ENCODE measurements at places on chromosomes 3 and 15.

GRCh38 chr15:63677778-63678177, 80.6 kb downstream of the FBXL22 start:
- no peak for DNase-seq

- DNase-seq = no peak
Measured at GRCh38 chr3:90015688-90016356, 908.4 kb downstream of the EPHA3 start.

DNA sequence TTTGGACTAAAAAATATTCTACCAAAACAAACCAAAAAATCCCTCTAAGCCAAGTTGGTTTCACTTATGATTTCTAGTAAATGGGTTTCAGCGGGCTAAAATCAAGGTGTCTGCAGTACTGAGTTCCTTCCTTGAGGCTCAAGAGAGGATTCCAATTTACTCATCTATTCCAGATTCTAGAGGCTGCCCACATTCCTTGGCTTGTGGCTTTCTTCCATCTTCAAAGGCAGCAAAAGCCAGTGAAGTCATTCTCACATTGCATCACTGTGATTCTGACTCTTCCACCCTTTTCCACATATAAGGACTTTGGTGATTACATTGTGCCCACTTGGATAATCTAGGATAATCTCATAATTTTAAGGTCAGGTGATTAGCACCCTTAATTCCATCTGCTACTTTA, 48.1 kb downstream of the DPPA2 start:
- no peak for DNase-seq

GRCh38 chr3:43641306-43642114, 19.7 kb upstream of the ANO10 start:
- DNase-seq = no peak

DNA sequence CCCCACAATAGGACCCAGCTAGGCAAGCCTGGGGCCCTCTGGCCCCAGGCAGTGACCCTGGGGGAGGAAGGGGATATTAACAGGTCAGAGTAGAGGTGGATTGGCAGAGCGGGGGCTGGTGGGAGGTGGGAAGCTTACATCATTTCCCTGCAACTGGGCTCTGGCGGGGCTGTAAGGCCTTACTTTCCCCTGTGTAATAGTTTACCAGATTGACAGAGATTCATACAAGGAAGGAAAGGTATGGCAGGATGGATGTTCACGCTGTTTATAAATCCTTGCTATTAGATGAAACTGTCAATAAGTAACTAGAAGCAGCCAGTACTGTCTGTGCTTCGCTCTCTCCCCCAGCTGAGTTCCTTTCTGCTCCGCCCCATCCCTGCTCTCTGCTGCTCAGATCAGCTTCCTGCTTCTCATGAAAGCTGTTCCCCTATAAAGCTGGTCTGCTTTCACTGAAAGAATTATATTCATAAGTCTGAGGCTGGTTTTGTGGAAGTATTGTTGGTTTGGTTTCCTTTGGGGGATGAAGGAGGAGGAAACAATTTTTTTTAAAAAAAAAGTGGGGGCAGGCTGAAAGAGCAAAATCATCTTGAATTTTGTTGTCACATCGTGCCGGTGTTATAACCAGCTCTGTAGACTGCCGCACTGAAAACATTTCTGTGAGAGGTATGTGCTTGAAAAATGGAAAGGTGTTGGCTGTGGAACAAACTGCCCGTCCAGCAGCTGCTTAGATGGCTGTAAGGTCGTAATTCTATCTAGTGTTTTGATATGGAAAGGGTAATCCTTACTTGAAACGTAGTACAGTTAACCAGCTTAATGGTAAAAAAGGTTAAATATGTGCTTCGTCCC, 76.4 kb downstream of the BBX start:
- DNase-seq = peak; percentile 51

GRCh38 chr3:114841515-114841914, 305.6 kb downstream of the ZBTB20 start:
- DNase-seq = no peak

DNA sequence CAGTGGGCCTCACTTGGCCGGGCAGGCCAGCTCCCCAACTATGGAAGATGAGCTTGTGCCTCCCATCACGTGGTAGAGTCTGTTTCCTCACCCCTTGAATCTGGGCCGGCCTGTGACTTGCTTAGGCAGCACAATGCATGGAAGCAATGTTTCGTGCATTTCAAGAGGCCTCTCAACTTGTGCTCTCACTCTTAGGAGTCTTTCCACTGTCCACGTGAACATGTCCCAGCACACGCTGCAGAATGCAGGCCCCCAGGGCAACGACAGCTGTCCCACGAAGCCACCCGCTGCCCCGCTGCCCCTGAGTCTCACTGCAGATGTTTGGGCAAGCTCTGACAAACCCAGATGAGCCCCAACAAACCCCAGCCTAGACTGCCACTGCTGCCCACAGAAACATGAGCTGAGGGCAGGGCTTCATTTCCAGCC, 27.2 kb upstream of the SLC41A3 start:
- DNase-seq = no peak

DNA sequence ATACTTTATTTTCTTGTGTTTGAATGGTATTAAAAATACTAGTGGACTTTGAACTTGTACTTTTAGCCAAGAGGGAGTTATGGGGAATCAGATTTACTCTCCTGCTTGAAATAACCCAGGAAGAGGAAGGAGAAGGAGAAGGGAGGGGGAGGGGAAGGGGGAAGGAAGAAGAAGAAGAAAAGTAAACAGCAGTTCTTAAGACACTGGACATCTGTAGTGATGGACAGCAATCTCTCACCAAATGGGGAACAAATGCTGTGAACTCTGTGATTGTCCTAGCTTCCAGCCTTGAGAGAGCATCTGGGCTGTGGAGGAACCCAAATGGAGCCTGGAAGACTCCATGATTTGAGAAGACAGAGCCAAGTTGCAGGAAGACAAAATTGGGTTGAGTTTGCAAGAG, 52.0 kb downstream of the VPS8 start:
- DNase-seq = no peak

DNA sequence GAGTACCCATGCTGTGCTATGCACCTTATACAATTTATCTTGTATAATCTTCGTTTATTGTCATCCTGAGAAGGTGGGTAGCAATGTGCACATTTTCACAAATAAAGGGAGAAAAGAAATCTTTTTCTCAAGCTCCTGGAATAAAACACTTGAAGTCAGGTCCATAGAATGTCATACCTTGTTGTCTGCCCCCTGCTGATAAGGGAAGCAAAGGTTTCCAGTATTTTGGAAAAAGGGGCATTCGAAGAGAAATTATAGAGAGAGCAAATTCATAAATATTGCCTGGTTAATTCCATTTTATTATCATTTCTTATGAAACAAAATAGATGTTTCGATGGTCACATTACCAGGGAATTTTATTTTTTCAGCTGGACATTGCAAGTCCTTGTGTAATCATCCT, 277.8 kb downstream of the RAP2B start:
- no peak for DNase-seq

DNA sequence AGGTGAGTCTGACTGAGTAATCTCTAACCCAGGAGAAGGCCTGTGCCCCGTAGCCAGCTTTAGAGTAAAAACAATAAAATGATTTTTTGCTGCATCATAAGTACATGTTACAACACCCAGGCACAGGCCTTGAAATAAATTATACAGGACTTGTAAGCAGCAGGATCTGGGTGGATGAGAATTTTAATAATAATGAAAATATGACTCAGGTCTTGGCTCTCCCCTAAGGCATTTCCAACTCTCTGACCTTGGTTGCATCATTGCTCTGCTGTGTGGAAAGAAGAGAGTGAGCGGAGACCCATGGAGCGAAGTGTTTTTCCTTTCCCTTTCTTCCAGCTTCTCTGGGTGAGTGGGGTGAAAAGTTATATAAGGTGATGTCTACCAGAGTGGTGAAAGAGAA, 44.6 kb downstream of the EOMES start:
- DNase-seq = no peak

- DNase-seq = no peak
Measured at GRCh38 chr3:64687781-64688604, at the start of gene ADAMTS9. TSS of gene ADAMTS9 (minus strand) at chr3:64688000. CDS start at chr3:64687657, 343 bp downstream.

- DNase-seq = no peak
Measured at GRCh38 chr3:168956076-168956475, 707.4 kb downstream of the MECOM start.

DNA sequence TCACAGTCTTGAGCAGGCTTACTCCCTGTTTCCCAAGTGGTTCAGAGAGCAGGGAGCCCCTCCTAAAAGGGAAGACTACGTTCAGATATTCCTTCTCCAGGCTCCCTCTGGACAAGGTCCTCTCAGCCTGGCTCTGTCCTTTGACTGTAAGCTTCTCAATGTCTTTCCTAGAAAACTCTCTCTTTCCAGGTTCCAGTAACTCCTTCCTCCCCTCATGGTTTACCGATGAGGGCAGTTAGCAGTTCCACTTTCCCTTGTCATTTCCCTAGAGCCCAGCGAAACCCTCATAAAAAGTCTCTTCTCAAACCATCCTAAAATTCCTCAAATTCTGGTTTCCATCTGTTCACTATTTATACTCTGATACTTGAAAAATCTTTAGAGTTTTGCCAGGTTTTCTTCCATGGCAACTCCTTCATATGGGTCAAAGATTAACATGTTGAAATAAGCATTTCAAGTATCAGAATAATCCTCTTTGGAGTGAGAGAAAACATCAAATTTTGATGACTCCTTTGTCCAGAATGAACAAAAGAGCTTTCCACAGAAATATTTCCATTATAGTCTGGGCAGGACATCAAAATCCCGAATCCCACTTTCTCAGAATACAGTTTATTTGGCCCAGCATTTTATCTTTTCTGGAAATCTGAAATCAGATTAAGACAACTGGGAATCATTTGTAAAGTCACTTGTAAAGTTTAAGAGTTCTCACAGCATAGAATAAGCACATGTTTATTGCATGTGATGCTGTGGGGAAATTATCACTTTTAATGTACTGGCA, 599.4 kb downstream of the UNC13C start:
- no peak for DNase-seq

DNA sequence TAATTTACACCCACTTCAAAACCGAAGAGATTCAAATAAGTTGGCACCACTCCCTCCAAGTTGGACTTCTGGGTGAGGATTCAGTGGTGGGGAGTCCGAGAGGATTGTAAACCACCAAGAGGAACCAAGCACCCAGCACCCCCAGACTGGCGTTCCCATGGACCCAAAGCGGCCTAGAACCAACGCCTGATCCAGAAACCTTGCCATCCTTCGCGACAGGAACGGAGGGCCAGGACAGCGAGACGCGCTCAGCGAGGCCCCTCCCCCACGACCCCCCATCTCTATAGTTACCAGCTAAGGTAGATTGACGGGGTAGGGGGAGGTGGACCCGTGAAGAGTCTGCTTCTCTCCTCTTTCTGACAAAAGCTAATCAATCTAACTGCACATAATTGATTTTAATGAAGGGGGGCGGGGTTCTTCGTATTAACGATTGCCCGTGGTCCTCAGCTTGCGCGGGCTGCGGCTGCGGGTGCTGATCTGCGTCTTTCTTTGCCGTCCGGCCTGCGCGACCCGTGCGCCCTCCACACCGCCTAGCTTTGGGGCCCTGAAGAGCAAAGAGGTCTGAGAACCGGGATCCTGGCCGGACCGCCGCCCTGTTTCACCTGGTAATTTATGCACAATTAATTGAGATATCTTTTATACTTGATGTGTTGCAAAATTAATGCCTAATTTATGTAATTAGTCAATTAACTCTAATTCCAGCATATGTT, 10.9 kb upstream of the FOXB1 start:
- no peak for DNase-seq

DNA sequence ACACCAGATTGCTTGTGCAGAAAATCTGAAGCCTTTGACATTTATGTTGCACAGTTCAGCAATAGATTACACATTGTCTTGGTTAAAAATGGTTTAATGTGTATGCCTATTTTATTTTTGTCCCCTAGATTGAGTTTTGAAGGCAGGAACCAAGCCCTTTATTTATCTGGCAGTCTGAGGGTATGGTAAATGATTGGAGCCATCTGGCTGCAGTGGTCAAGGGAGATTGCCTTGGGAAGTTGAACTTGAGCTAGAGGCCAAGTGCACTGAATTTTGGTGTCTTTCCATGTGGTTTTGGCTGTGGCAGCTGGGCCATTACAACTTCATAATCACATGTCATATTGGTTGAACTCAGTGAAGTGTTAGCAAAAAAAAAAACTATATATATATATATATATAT, 248.7 kb upstream of the C2CD4B start:
- no peak for DNase-seq

DNA sequence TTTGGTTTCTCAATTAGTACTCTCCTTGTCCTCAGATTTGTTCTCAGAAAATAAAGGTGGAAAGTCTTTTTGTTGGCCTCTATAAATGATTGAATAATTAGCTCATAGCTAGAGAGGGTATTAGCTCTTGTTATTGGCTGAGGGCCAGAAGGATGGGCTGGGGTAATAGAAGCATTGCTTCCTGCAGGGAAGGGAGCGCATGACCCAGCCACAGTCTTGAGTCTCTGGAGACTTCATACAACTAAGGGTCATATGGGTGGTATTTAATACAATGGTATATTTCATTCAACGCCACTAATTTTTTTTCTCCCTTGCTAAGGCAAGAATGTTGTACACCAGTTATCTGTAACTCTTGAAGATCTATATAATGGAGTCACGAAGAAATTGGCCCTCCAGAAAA, 8.4 kb downstream of the DNAJA4 start:
- no peak for DNase-seq

GRCh38 chr3:13879946-13880810, at the start of gene WNT7A:
TSS of gene WNT7A (minus strand) at chr3:13880071. CDS start at chr3:13879816, 255 bp downstream.
- no peak for DNase-seq

DNA sequence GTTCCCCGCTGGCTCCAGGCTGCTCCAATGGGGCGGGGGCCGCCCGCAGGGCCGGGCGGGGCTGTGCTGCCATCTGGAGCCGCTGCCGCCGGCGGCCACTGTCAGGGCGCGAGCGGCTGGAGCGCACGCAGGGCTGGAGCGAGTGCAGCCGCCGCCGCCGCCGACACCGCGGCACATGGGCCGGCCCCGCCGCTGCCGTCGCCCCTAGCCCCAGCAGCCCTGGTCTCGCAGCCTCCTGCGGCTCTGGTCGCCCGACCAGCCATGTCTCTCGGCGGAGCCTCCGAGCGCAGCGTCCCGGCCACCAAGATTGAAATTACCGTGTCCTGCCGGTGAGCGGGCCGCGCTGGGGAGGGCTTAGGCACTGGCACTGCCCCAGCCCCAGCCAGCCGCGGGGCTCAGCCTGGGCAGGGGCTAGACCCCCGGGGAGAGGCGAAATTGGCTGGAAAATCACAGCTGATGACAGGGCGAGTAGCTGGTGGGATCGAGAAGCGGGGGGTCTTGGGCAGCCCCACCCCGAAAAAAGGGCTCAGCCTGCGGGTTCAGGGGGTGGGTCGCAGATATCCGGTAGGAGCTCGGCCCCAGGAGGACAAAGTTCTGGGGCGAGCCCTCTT, at the start of gene CPNE9:
TSS of gene CPNE9 (plus strand) at position 98 of the 611 bp plus-strand sequence. CDS start at position 262, 164 bp downstream.
- DNase-seq = no peak

GRCh38 chr15:63405159-63405558, 23.5 kb upstream of the CA12 start:
- no peak for DNase-seq
